ENCODE measurements at places on chromosomes 2 and 18. TPM values are rescaled to one million over a fixed set of nuclear protein-coding genes. Genes with fewer than 3 reads are reported as not detected.

DNA sequence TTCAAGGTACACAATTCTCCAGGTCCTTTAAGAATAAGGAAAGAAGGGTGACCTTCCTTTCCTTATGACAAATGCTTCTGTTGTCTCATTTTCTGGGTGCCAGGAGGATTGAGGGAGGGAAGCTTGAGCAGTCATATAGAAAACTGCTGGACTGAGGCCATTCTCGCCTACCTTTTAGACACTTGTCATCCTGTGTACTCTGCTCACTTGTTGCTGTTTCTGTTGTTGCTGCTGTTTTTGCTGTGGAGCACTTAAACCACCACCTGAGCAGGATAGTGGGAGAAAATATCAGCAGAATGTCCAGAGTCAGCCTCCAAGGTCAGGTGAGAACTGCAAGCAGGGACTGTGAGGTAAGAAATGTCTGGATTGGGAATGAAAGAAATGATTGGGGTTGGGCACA is 2.8 kb downstream of the DNAJC5G start:
- H3K4me3 ChIP-seq, result no peak overlapping the region
- H3K36me3 ChIP-seq, result no peaks in the 10 kb centered on the region
- H3K4me1 ChIP-seq, result no peaks in the 10 kb centered on the region
- no peak for DNase-seq

- peaks cover 8% of the 10 kb centered on the region for H3K4me1 ChIP-seq
- no peak overlapping the region for H3K4me3 ChIP-seq
- no peaks in the 10 kb centered on the region for H3K27me3 ChIP-seq
- DNase-seq, result no peak
Measured at GRCh38 chr2:136020831-136021230, 35.4 kb upstream of the DARS1 start.

SOX11 gene
- 0.06 TPM for total RNA-seq

TMEM178A gene
- 4.0 TPM for total RNA-seq

DNA sequence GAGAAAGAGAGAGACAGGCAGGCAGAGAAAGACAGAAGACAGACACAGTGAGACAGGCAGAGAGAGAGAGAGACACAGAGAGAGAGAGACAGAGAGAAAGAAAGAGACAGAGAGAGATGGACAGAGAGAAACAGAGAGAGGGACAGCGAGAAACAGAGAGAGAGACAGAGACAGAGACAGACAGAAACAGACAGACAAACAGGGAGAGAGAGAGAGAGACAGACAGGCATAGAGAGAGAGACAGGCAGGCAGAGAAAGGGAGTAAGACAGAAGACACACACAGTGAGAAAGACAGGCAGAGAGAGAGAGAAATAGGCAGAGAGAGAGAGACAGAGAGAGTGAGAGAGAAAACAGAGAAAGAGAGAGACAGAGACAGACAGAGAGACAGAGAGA is 105.3 kb upstream of the ANKRD30BL start:
- DNase-seq, result no peak
- H3K36me3 ChIP-seq, result no peaks in the 10 kb centered on the region
- H3K4me3 ChIP-seq, result no peak overlapping the region
- no peaks in the 10 kb centered on the region for H3K4me1 ChIP-seq
